ENCODE measurements at places on chromosomes 12 and 14.
A peak's percentile ranks its signal among the peaks of the same experiment; 100 is the strongest.

- no peak for DNase-seq
These were observed 213.9 kb downstream of the RAD51B start for GRCh38 chr14:68033336-68033932.

- DNase-seq = no peak
These were observed 29.4 kb downstream of the CEP83 start for GRCh38 chr12:94430304-94430703.

GRCh38 chr14:71415404-71415690 lies 508.1 kb downstream of the PCNX1 start:
- no peak for DNase-seq

- peak; percentile 90 for DNase-seq
These were observed at the start of gene CCDC88C for GRCh38 chr14:91417120-91417982. Gene CCDC88C (minus strand): TSS chr14:91417820. CDS start chr14:91417690, 130 bp downstream.

GRCh38 chr12:112111931-112112330 lies 3.3 kb upstream of the NAA25 start:
- no peak for DNase-seq

- no peak for DNase-seq
These were observed 60.6 kb downstream of the TMEM117 start for GRCh38 chr12:43896496-43896895.
